GM04503 (cell line): ENCODE measurements at places on chromosomes 11 and 22.
A peak's percentile ranks its signal among the peaks of the same experiment; 100 is the strongest.

- no peak for DNase-seq
Observed at GRCh38 chr11:78952175-78952574, 377.5 kb upstream of the NARS2 start.

DNA sequence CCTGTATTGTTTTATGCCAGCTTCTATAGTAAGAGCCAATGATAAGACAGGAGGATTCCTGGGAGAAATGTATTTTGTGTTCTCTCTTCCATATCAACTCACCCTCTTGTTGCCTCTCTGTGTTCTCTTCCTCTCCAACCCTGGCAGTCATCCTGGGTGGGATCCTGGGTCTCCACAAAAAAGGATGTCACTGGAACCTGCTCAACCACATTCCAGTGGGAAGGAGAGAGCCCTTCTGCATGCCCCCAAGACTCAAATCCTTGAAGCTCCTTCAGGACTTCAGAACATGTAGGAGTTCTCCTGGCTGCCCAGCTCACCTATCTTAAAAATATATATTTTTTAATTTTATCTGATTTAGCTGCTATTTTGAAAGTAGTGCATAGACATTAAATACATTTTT is 26.1 kb downstream of the APOL6 start:
- no peak for DNase-seq

DNA sequence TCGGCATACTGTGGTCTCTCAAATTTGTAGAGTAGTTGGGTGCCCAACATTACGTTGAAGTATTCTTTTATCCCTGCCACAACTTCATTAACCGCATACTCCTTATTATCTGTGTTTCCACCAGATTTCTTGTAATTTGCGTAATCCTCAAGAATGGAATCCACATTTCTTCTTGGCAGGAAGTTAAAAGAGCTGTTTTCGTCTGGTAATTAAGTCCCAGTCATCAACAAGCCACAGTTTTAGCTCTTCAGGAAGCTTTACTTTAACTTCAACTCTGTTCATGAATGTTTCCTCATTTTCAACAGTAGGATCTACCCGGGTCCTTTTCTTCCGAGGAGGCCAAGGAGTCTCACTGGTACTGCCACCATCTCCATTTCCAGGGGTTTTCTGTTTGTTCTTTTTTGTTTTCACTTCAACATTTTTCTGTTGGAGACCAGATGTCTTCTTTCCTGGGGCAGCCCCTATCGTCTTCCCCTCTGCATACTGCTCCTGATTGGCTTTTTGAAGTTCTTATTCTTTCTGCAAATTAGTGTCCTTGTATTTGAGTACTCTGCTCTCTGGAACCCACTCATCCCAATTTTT is 30.3 kb downstream of the PDE3B start:
- DNase-seq = no peak

DNA sequence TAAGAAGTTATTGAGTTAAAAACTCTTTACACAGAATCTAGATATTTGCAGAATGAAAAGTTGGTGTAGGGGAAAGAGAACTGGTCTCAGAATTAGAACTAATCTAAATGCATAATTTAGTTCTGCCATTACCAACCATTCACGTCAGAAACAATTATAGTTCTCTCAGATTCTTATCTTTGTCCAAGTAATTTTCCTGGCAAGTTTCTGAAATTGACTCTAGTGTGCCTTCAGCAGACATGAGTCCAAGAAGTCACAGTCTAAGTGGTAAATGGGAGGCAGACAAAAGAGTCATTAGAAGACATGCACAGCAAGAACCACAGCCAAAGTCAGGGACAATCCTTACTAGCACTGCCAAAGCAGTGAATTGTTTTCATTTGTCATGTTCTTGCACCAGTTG is 1870.1 kb downstream of the LRRC4C start:
- no peak for DNase-seq

- no peak for DNase-seq
Observed at GRCh38 chr11:29734287-29734686, 282.5 kb downstream of the KCNA4 start.

GRCh38 chr22:35349368-35349703 is 31.6 kb upstream of the HMOX1 start:
- no peak for DNase-seq

DNA sequence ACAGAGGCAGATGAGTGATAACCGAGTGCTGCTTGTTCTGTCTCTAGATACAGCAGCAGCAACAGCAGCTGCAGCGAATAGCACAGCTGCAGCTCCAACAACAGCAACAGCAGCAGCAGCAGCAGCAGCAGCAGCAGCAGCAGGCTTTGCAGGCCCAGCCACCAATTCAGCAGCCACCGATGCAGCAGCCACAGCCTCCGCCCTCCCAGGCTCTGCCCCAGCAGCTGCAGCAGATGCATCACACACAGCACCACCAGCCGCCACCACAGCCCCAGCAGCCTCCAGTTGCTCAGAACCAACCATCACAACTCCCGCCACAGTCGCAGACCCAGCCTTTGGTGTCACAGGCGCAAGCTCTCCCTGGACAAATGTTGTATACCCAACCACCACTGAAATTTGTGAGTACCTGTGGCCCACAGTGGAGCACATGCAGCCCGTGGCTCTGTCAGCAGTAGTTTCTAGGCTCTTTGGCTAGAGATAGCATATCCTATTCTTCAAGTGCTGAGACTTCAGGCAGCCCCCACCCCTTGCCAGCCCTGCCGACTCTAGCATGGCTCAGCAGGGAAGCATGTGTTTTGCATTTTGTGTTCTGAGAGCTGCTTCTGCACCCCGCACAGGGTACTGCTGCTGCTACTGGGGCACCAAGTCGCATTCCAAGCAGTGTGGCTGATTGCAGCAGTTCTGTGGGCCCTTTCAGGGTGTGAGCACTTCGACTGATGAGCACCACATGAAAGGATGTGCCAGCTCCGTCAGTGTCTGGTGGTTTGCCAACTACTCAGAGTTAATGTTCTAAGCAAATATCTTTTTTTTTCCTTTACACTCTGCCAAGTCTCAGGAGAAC is 59.2 kb downstream of the MED15 start:
- DNase-seq = peak; percentile 65

DNA sequence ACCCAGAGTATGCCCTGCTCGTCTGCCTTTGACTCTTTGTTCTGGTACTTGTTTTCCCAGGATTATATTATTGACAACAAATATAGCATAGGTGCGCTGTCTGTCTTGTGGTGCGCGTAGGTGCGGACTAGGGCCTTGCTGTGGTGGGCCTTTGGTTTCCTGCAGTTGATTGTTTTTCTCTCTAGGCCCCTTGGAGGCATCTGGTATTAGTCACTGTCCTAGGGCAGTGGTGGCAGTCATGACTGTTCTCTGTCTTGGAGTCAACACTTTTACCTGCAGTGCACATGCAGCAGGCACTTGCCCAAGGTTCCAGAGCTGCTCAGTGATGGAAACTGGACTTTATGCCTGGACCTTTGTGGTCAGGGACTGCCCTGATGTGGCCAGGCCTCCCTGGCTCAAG is 18.6 kb downstream of the PPP6R2 start:
- DNase-seq = no peak

GRCh38 chr11:131663405-131664200 is 293.2 kb downstream of the NTM start:
- no peak for DNase-seq

DNA sequence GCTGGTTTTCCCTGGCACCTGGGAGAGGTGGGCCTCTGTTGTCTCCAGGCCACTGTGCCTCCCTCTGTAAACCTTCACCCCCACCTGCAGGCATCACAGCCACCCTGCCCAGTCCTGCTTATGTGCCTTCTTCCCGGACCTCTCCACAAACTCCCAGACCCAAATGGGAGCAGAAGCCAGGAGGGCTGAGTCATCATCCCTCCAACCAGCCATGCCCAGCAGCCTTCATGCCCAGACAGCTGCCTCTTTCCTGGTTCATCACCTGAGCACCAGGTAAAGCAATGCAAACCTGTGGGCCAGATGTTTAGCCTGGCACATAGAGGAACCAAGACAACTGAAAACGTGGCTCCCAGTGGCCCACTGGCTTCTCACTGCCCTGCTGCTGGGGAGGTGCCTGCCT is 2.1 kb upstream of the TMPRSS4 start:
- no peak for DNase-seq

DNA sequence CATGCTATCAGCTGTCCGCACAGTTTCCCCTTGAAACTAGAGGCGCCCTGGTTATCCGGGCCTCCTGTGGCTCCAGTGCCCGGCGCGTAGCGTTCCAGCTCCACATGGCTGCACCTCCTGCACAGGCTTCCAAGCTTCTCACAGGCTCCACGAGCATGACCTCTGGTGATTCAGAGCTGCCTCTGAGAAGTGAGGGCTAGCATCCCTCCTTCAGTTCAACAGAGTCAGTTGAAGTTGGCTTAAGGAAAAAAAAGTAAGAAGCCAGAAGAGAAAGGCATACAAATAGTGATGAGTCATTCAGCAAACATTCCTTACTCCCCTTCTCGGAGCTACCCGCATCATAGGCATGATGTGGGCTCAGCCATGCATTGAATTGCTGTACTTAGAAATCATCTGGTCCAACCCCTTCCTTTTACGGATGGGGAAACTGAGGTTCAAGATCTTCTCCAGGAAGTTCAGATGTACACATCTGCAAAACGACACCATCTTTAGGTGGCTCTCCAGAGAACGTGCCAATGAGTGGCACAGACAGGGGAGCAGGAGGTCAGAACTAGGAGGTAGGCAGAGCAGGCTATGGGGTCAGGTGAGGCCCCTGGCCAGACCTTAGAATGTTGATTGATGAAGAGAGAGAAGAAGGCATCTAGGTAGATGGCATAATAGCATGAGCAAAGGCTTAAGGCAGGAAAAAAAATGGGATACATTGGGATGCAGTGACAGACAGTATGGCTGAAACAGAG is 216.3 kb upstream of the TBCEL start:
- DNase-seq = peak; percentile 50

DNA sequence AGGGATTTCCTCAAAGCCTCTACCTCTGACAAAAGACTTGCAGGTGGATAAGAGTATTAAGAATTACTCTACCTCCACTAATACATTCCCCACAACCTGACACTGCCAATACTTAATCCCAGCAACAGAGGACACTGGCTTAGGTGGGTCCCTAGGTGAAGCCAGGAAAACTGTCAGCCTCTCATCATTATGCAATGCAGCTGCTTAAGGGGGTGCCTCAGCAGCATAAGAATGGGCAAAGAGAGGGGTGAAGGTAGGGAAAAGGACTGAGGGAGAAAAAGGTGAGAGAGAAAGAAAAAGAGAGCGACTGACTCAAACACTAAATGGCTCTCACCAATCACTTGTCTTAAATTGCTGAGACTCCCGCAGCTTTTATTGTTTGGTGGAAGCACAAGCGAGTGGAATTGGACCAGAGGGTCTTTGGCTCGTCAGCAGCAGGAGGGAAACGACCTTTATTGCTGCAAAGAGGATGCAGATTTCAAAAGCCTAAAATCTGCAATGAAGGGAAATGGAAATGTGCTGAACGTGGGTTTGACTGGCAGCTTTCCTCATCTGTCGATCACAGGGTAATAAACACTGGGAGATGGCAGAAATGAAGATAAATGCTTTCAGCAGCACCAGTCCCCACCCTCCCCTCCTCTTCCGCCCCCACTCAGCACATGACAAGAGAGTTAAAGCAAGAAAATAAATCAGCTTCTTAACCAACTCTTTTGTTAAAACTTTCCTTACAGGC is 64.9 kb upstream of the CHRM4 start:
- DNase-seq = no peak

DNA sequence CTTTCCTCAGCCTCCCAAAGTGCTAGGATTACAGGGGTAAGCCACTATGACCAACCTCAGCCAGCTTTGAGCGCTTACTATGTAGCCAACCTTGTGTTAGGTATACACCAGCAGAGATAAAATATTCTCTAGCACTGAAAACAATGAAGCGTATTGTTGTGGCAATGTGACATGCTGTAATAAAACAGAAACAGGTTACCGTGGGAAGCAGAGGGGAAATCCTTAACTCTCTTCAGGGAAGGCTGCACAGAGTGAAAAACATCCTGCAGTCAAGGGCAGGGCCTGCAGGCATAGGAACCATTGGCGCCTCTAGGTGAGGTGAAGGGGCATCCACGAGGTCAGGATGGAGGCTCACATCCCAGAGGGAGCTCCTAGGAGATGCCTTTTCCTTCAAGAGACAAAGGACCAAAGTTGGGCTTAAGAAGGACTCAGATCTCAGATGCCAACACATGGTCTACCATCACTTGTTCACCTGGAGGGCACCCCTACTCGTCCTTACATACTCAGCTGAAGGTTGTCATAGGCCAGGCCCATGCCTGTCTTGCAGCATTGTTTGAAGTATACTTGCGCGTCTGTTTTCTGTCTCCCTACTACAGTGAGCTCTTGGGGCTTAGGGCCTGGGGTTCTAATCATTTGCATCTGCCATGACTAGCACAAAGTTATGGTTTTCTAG is 8.0 kb downstream of the POLD4 start:
- DNase-seq = no peak

GRCh38 chr11:86179646-86180064 is 64.9 kb upstream of the EED start:
- no peak for DNase-seq

GRCh38 chr22:23675502-23676415 is 15.1 kb upstream of the RGL4 start:
- DNase-seq = no peak

DNA sequence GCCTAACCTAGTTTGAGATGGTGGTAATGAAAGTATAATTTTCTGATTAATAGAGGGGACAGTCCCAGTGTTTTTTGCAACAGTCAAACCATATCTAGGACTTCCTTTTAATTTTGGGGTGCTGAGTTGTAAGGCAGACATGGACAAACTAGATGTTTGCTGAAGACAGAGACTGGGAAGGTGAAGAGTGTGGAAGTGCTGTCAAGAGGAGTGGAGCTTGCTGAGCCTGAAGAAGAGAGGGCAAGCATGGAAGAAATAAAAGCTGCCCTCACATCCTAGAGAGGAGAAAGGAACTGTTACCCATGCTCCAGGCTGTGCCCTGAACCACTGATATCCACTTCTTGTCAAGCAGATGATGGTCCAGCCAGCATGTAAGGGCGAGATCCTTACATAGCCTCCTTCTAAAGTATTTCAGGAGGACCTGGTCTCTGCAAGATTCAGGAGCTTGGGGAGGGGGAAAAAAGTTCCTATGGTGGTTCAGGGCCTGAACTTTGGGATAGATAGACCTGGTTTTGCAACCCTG is 51.4 kb downstream of the PRR5L start:
- DNase-seq = no peak
